Left ventricle myocardium inferior (tissue), 1 donor: ENCODE measurements at places on chromosomes 5 and 9.
A peak's percentile ranks its signal among the peaks of the same experiment; 100 is the strongest.

DNA sequence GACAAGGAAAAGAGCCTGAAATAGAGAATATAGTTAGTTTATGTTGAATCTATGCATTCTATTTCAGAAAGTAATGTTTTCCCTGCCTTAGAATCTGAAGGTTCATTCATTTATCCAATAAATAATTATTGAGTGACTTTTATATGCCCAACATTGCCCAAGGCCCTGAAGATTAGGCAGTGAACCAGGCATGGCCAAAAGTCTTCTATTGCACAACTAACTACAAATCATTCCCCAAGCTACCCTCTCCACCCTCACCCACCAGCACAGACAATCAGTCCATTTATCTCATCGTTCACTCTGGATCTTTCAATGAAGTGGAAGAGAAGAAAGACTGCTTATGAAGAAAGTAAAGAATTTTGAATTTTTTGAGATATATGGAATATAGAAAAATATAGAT is 268.4 kb downstream of the PLK2 start:
- DNase-seq, result no peak

DNA sequence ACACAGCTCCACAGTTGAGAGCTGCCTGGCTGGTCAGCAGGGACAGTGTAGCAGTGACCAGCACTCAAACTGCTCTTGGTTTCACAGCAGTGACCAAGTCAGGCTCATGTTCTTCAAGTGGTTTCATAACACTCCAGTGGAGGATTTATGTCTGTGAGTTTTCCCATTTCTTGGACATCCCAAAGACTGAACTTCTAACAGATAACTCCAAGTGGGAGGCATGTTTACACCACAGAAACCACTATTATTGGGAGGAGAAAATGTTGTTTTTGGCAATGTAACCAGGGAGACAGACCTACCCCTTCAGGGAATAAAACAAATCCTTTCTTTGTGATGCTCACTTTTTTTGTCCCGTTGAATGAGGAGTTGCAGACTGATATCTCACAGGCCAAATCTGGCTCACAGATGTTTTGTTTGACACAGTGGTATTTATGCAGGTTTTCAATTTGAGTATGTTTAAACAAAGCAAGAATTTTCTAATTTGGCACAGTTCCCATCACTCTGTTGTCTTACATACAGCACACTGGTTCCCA is 141.5 kb downstream of the RMI1 start:
- DNase-seq, result no peak

- DNase-seq, result no peak
Observed at GRCh38 chr5:42929871-42930270, 110.2 kb downstream of the ANXA2R start.

- no peak for DNase-seq
Observed at GRCh38 chr5:15898641-15899040, 280.9 kb downstream of the MARCHF11 start.

DNA sequence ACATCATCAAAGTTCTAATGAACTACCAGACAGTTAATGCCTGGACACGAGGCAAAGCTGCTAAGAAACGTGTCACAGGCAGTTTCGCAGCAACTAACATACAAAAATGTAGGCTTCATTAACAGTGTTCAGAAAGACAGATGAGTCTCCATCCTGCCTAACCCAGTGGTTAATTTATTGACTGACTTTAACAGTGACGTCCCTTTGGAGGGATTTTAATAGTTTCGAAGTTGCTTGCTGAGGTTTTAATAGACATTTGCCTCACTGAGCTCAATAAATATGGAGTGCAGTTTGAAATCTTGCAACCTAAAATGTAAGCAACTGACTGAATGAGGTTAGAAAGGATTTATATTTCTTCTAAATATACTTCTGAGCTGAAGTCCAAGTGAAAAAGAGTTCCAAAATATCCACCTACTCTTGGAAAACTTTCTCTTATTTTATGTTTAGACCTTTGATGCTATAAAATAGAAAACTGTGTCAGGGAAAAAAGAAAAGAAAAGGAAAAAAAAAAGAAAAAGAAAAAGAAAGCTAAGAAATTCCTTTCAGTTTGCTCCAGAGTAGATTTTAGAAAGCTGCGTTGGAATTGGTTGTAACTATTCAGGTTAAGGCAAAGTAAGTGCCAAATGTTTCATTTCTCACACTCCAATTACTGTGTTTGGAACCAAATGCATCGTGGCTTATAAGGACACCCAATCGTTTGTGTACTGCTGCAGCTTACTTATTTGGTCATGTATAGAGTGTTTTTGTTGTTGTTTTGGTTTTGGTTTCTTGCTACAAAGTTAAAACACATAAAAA is 2016.6 kb downstream of the MAT2B start:
- no peak for DNase-seq

- no peak for DNase-seq
Observed at GRCh38 chr5:36573438-36573837, 33.0 kb upstream of the SLC1A3 start.

DNA sequence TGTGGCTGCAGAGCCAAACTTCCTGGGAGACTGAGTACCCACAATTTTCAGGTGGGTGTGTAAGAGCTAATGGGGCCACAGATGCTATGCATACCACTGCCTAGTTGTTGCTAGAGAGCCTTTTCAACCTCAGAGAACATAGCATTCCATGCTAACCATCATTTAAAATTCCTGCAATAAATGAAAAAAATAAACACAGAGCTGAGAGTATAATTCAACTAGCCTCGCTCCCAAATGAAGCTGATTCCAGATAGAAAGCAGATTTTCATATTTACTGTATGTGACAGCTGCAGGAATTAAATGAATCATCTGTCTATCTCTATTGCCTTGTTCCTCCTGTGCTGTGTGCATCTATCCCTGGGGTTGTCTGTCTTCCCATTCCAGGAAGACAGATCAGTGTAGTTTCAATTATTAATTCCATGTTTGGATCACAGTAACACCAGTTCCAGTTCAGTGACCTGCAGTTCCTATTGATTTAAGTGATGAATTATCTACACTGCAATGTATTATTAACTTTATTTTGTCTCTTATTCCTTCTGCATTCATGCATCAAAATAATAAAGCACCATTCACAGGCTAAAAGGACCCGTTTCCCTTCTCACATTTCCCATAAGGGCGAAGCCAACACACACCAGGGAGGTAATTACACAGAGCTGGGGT is 324.5 kb downstream of the SLIT3 start:
- DNase-seq, result no peak

DNA sequence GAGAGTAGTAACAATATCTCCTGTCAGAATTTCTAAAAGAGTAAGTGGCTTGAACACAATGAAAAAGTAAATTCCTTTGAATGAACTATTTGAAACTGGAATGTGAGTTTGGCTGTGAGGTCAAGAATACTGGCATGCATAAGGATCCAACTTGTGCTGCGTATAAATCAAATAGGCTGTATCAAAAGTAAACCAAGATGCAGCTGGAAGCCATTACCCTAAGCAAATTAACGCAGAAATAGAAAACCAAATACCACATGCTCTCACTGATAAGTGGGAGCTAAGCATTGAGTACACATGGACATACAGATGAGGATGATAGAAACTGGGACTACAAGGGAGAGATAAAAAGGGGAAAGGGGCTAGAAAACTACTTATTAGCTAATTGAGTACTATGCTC is 24.0 kb upstream of the SRFBP1 start:
- DNase-seq, result no peak

GRCh38 chr5:81826128-81826527 is 75.2 kb upstream of the SSBP2 start:
- no peak for DNase-seq

- DNase-seq, result no peak
Observed at GRCh38 chr5:65811004-65811403, 89.0 kb downstream of the NLN start.

DNA sequence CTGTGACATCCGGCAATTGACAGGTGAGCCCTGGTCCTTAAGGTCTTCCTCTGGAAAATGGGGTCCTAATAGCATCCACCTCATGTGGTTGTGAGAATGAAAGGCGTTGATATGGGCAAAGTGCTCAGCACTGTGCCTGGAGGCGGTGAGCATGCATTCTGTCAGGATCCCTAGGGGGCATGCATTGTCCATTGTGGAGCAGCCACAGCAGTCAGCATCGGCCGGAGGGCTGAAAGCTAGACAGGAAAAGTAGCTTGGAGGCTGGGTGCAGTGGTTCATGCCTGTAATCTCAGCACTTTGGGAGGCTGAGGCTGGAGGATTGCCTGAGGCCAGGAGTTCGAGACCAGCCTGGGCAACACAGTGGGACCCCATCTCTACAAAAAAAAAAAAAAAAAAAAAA is 122.2 kb downstream of the LHX2 start:
- no peak for DNase-seq

GRCh38 chr5:2184026-2184366 is 301.3 kb upstream of the IRX4 start:
- no peak for DNase-seq

DNA sequence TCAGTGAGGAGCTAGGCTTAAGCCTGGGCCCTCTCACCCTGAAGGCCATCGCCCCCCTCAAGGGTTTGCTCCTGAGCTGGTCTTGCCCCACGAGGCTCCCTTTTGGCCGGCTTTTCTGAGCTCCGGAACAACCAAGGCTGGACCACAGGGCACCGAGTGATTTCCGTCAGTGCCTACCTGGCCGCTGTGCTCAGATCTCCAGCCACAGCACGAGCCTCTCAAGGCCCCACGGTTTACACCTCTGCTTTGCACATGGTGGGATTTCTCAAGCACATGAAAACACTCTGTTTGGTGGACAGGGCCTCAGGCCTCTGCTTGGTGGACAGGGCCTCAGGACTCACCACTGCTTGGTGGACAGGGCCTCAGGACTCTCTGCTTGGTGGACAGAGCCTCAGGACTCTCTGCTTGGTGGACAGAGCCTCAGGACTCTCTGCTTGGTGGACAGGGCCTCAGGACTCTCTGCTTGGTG is 15.8 kb downstream of the CLPTM1L start:
- no peak for DNase-seq

- DNase-seq, result no peak
Observed at GRCh38 chr9:109110329-109111021, 9.3 kb downstream of the TMEM245 start.

DNA sequence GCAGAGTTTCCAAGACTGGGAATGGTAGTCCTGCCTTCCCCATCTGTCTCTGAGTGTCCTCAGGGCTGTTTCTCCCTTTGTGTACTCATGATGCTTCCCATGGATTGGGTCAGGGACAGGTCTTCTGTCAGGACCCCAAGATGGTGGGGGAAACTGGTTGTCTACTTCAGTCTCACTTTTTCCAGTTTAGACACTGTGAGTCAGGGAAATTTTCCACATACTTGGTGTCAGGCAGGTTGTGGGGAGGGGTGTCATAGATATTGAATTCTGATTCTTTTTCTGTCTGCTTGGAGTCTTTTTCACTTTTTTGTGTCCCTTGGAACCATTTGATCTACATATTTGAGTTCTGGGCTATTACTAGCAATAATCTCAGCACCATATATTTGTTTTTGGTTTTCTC is 10.3 kb downstream of the POLK start:
- no peak for DNase-seq

- DNase-seq, result no peak
Observed at GRCh38 chr5:96714951-96715451, 52.8 kb downstream of the CAST start.

DNA sequence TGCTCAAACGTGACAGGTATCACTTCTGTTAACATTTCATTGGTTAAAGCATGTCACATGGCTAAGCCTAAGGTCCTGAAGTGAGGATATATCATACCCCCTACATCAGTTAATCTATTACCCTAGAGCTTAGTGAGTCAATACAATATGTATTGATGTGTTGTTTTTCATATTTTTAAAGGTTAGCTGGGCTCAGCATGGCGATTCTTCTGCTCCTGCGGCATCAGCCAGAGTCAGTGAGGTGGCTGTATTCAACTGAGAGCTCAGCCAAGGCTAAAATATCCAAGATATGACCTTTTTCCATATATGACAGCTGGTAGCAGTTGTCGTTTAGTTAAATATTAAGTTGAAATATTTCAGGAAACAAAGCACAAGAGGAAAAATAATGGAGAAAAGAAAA is 38.5 kb upstream of the MPDZ start:
- DNase-seq, result no peak

DNA sequence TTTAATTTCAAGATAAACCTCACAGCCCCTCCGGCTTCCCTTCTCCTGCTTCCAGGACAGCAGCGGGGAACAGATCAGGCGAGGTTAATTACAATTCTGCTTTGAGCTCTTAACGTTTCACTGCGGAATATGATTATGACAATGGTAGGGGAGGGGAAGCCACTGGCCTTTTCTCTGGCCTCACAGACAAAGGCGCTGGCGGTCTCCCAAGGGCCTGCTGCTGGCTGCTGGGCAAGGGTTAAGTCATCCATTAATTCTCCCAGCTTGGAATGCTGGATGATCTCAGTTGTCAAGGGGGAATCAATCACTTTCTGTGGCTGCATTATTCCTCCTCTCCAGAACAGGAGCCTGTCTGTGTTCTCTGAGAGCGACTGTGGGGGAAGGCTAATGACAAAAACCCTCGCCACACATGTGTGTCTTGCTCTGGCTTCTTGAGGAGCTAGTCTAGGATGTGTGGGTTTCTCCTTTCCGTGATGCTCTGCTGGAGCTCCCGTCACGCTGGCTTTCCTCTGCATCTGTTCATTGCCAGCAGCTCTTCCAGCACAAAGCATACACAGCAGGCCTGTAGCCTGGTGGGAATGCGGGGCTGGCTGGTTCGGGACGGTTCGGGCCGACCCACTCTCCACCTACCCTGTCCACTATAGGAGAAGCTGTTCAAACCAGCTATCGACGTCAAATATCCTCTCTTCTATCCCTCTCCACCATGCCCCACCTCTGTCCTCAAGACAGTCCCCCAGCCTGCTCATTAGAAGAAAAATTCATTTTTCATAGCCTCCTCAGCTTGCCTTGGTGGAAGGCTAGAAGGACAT is 82.8 kb downstream of the DCP2 start:
- DNase-seq, result peak; percentile 50

DNA sequence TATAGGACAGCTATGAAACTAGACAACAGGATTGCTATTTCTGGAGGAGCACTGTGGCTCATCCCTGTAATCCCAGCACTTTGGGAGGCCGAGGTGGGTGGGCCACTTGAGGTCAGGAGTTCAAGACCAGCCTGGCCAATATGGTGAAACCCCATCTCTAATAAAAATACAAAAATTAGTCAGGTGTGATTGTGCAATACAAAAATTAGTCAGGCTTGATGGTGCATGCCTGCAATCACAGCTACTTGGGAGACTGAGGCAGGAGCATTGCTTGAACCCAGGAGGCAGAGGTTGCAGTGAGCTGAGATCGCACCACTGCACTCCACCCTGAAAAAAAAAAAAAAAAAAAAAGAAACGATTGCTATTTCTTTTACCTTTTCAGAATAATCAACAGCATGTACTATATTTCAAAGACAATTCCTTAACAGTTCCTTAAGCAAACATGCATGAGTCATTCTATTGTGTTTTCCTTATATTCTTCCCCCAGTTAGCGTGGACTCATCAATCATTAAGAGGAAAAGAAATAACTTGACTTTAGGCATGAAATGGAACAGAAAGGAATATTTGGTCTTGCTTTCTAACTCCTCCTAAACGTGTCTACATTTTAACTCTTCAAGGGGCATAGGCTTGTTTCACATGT is 162.6 kb downstream of the TAF11L14 start:
- no peak for DNase-seq

GRCh38 chr5:26761446-26761845 is 276.9 kb downstream of the CDH9 start:
- DNase-seq, result no peak

- DNase-seq, result no peak
Observed at GRCh38 chr5:77305956-77306355, 95.5 kb downstream of the PDE8B start.

GRCh38 chr9:103014242-103014641 is 19.1 kb downstream of the CYLC2 start:
- no peak for DNase-seq
